ENCODE measurements at places on chromosomes 4 and X.

GRCh38 chr4:83716874-83717273, 181.0 kb downstream of the GPAT3 start:
- peak; percentile 6 for DNase-seq

- peak; percentile 78 for DNase-seq
Measured at GRCh38 chr4:124943145-124943889, 230.8 kb upstream of the ANKRD50 start.

- DNase-seq, result peak; percentile 39
Measured at GRCh38 chrX:7110821-7111276, 36.7 kb upstream of the STS start.

GRCh38 chr4:129972257-129972656, 876.3 kb downstream of the C4orf33 start:
- no peak for DNase-seq

GRCh38 chrX:77442728-77443127, 4.5 kb upstream of the FGF16 start:
- peak; percentile 79 for DNase-seq

- peak; percentile 30 for DNase-seq
Measured at GRCh38 chr4:37383579-37384229, 139.2 kb downstream of the NWD2 start.

GRCh38 chr4:105520819-105521790, 31.3 kb upstream of the ARHGEF38 start:
- DNase-seq, result peak; percentile 47

- DNase-seq, result no peak
Measured at GRCh38 chr4:186584912-186585311, 29.5 kb upstream of the MTNR1A start.

DNA sequence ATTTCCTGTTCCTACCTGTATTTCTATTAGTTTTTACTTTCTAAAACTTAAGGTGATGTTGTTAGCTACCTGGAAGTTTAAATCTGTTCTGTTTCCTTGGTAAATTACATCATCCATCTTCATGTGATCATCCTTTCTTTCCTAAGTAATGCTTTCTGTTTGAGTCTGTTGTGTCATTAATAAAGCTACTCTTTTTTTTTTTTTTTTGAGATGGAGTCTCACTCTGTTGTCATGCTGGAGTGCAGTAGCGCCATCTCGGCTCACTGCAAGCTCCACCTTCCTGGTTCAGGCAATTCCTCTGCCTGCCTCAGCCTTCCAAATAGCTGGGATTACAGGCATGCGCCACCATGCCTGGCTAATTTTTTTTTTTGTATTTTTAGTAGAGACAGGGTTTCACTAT, 73.3 kb downstream of the FIP1L1 start:
- DNase-seq, result peak; percentile 64

- no peak for DNase-seq
Measured at GRCh38 chr4:74330295-74330750, 22.1 kb downstream of the EPGN start.

DNA sequence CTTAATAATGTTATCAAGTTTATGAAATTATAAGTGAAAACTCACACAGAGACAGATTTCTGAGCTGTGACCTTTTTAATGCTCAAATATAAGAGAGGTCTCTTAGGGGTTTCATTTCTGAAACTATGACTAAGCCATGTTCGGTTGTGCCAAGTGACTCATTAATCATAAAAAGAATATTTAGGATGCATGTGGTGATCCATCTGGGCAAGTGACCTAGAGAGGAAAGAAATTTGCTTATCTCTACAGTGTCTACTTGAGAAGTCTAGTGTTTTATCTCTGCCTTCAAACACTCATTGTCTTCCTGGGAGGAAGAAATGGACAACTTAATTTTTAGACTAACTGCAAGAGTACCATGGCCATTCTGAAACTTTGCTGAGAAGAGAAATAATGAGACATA, 545.3 kb upstream of the GRID2 start:
- no peak for DNase-seq

DNA sequence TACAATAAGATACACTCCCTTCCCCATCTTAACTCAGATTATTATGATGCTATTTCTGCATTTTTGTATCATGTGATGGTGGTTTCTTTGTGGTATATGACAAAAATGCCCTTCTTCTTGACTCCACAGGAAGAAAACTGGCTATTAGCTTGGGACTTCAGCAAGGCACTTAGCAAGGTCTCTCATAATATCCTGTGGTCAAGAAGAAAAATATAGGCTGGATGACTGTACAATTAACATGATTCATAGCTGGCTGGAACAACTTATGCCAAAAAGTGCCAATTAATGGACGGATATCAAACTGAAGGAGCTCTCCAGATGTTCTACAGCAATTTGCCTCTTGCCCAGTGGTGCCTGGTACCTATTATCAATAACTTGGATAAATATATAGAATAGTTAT, 2.3 kb upstream of the MID1IP1 start:
- DNase-seq, result peak; percentile 79

DNA sequence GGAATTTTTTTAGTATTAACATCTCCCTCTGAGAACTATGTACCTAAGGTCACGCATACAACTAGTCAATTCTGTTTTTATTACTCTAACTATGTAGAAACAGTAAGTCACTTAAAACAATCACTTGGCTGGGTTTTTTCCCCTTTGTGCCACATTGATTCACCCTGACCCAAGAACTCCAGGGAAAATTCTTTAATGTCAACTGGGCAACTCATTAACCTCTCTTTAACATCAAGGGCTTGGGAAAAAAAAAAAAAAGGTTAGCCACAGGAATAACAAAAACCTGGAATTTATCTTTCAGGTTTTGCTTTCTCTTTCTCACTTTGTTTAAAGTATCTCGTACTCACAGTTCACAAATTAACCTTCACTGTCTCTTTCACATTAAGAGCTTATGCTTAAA, 8.1 kb downstream of the RPL9 start:
- no peak for DNase-seq
